ENCODE measurements at places on chromosomes 1 and 21. TPM values are rescaled to one million over a fixed set of nuclear protein-coding genes. Genes with fewer than 3 reads are reported as not detected.

The DARS2 gene
- total RNA-seq, result 18.5 TPM

The MYBPH gene
- not detected for total RNA-seq

The PLPPR4 gene
- 13.1 TPM for total RNA-seq

The FBLIM1 gene
- 9.3 TPM for total RNA-seq

The KCND3 gene
- total RNA-seq, result 9.5 TPM

The SPRR2A gene
- not detected for total RNA-seq

The RGS18 gene
- 8.4 TPM for total RNA-seq

The CD244 gene
- total RNA-seq, result 0.69 TPM

The RPE65 gene
- total RNA-seq, result 4.0 TPM

The RHEX gene
- total RNA-seq, result 0.59 TPM

Data from spinal cord (tissue), 10 donors.